EL (cell line): ENCODE measurements at places on chromosomes 11 and 22.

GRCh38 chr11:83475760-83476159, 189.6 kb upstream of the CCDC90B start:
- no peak for DNase-seq

DNA sequence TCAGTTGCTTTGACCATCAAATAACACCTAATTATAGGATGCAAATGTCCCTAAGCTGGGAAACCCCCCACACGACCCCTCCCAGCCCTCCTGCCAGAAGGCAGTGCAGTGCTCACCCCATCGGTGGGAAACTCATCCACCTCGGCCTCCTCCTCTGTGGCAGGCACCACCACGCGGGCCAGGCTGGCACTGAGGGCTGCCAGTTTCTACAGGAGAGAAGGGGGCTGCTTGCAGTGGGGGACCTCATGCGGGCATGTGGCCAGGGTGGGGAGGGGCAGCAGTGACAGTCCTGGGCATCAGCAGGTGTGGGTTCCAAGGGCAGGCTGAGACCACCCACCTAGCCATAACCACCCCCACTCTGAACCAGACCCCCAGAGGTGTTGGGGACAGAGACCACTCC, 6.4 kb upstream of the GAL3ST1 start:
- no peak for DNase-seq

GRCh38 chr22:39024519-39025308, 3.8 kb downstream of the APOBEC3D start:
- DNase-seq: no peak

DNA sequence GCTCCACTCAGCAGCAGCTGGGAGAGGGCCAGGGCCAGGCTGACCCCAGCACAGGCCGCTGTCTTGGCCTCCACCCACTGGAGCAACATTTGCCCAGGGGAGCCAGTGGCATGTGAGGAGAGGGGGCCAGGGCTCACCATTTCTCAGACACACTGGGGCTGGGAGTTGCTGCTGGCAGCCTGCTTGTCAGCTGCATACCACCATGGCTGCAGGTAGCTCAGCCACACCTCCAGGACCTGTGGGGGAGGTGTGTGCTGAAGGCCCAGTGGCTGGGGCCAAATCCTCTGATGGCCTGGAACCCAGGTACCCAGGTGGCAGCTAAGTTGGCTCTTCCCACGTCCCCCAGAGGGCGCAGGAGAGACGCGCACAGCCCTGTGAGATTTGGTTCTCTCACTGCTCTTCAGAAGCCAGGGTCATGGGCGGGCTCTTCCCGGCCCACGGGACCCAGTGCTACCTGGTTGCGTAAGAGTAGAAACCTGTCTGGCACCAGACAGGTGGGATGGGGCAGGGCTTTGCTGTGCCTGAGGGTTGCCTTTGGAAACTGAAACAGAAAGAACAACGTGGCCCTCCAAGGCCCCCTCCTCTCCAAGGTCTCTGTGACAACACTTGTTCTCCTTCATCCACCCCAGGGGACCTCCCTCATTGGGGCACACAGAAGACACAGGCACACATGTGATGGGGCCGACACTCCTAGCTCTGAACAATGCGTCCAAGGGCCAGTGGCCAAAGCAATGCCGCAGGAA, 98.8 kb downstream of the MED15 start:
- peak; percentile 53 for DNase-seq

DNA sequence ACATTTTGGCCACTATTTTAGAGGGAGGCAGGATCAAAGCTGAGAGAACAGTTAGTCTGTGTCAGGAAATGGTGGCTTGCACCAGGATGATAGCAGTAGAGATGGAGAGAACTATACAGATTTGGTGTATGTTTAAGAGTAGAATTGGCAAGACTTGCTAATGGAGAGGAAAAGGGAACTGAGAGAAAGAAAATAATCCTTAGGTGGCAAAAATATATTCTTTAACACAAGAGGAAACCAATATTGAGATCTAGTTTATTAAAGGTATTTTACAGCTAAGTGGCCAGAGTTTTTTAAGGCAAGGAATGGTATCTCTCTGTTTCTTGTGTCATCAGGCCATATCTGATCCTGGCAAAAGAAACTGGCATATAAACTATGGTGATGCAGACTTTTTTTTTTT, 278.8 kb downstream of the TMEM135 start:
- DNase-seq: no peak

DNA sequence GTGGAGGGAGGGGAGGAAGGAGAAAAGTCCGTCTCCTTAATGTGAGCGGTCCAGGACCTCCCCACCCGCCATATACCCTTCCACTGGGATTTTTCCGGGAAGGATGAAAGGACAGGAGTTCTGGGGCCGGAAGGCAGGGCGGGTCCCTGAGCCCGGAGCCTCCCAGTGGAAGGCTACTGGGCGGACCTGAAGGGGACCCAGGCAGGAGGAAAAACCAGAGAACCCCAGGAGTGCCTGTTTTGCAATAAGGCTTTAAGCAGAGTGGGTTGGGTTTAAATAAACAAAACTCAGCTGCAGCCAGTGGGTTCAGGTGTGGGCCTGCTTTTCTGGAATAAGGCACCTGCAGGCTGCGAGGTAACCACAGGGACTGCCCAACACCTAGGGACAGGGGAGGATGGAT, 1.7 kb upstream of the CELSR1 start:
- no peak for DNase-seq

GRCh38 chr11:61145228-61146005, 15.8 kb downstream of the VPS37C start:
- no peak for DNase-seq

GRCh38 chr22:25083807-25084200, 115.9 kb upstream of the CRYBB3 start:
- no peak for DNase-seq

- no peak for DNase-seq
These were observed 300.1 kb downstream of the CNTN5 start for GRCh38 chr11:99320769-99321290.

GRCh38 chr11:45043755-45044475, 93.2 kb upstream of the TP53I11 start:
- no peak for DNase-seq

DNA sequence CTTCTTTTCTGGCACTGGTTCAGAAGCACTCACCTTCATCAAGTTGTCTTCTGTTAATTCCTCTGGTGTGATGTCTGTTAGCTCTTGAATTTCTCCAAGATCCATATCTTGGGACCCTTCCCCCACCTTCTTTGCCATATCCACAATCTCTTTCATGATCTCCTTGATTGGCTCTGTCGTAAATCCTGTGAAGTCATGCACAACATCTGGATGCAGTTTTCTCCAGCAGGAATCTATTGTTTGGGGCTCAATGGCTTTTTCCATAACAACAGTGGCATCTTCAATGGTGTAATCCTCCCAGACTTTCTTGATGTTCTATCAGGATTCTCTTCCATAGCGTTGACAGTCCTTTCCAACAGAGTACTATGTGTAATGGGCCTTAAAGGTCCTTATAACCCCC, 96.9 kb downstream of the CSTPP1 start:
- no peak for DNase-seq

- peak; percentile 68 for DNase-seq
These were observed 699 bp upstream of the SDF2L1 start for GRCh38 chr22:21641417-21641788.

DNA sequence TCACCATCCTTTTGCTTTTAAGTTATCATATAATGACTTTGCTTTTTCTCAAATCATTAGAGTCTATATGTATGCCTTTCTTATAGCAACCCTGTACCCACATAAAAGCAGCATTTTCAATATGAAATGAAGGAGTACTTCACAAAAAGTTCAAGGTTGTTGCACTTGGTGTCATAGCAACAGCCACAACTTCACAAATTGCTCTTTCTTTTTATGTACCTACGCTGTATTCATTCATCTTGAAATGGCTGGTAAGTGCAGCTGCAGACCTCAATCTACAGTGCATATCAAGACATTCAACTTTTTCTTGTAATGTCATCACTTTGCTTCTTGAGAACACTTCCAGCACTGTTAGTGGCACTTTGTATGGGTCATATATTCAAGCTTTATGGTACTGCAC, 18.6 kb downstream of the CWC15 start:
- DNase-seq: no peak
